Thymus (tissue), 14 donors: ENCODE measurements at places on chromosomes 7 and 10. TPM values are rescaled to one million over a fixed set of nuclear protein-coding genes. Genes with fewer than 3 reads are reported as not detected.

Gene LIPK
- 0.33 TPM for total RNA-seq

Gene MBL2
- 0.05 TPM for total RNA-seq

- DNase-seq = no peak
Observed at GRCh38 chr10:90856964-90857634, 740 bp downstream of the HTR7 start.

GRCh38 chr7:31488562-31489203, 25.2 kb upstream of the ITPRID1 start:
- peak; percentile 28 for DNase-seq

GRCh38 chr10:126250045-126250444, 138.2 kb downstream of the ADAM12 start:
- DNase-seq = no peak

- DNase-seq = no peak
Observed at GRCh38 chr10:128393546-128393945, 267.3 kb upstream of the MKI67 start.

DNA sequence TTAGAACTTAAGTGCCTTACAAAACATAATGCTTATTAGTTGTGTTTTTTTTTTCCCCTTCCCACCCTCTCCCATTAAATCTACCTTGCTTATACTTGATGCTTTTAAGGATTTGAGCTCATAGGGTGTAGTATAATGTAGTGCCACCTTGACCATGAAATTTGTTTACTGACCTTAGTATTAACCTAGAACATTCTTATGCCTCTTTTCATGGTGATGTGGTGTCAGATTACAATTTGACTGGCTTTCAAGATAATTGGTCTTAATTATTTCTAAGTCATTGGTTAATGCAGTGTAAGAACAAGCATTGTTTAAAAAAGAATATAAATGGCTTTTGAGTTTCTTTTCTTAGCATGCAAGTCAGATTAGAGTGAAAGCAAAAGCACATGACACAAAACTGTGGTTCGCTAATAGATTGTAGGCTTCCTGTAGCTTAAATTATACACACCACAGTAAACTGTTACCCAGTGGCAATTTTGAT, 61.8 kb downstream of the ADD3 start:
- DNase-seq = no peak

- no peak for DNase-seq
Observed at GRCh38 chr7:801940-802381, 30.3 kb upstream of the SUN1 start.
